Mammary epithelial cell (primary cell): ENCODE measurements at places on chromosomes 1 and 21.

GRCh38 chr1:151060007-151060656 is at the start of gene MLLT11:
Gene MLLT11, plus strand, starts transcription at chr1:151060397. Its CDS starts 6,828 bp downstream, at chr1:151067225.
- DNase-seq: peak; percentile 57

DNA sequence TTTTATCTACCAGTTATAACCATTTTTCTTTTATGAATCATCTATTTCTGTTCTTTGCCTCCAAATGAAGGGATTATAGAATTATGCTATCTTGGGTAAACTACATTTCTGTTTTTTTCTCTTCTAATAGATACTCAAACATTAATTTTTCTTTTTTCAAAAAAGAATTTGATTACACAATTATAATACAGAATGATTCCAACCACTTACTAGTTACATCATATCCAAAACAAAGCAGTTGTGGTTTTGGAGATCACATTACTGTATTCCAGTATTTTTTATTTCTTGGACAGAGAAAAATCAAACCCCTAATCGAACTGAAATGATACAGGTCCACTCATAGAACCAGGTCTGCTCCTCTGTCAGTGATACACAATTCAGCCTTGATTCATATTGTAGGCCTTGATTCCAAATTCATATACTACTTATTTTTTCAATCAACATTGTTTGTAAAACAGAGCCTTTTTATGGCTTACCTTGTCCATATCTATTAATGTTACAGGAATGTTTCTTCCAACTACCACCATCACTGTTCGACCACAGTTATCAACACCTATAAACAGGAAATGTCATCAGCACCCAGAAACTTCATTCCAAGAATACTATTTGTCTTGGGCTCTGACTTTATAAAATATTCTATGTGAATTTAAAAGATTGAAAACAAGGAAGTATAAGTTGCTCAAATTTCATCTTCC is 43.2 kb downstream of the GDAP2 start:
- peak; percentile 12 for DNase-seq

GRCh38 chr1:95221306-95221705 is 12.7 kb upstream of the RWDD3 start:
- no peak for DNase-seq

DNA sequence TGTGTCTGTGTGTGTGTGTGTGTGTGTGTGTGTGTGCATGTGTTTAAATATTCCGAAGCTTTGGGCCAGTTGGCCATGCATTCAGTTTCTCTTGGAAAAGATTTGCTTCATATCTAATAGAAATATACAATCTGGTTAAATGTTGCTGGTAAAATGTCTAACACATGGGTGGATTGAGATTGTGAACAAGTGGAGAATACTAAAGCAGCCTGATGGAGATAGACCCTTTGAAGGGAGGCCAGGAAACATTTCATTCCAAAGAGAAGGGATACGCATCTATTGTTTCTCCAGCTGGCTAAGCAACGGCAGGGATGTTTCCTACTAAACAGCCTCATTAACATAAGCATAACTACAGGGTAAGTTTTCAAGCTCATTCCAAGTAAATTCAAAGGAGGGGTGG is 257.5 kb upstream of the PTBP2 start:
- DNase-seq: no peak

GRCh38 chr1:62621907-62622306 is 24.6 kb downstream of the ANGPTL3 start:
- peak; percentile 81 for DNase-seq

DNA sequence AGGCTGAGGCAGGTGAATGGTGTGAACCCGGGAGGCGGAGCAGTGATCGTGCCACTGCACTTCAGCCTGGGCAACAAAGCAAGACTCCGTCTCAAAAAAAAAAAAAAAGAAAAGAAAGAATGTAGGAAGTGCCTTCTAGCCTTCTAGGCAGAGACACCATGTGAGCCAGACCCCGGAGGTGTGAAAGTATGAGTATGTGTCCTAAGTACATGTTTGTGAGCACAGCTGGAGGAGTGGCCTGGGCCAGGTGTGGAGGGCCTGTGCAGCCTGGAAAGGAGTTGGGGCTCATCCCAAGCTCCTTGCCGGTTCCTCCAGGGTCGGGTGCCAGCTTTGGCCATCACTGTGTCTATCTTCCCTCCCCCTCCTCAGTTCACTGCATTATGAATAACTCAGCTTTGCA is 13.0 kb downstream of the SOX13 start:
- DNase-seq: no peak

DNA sequence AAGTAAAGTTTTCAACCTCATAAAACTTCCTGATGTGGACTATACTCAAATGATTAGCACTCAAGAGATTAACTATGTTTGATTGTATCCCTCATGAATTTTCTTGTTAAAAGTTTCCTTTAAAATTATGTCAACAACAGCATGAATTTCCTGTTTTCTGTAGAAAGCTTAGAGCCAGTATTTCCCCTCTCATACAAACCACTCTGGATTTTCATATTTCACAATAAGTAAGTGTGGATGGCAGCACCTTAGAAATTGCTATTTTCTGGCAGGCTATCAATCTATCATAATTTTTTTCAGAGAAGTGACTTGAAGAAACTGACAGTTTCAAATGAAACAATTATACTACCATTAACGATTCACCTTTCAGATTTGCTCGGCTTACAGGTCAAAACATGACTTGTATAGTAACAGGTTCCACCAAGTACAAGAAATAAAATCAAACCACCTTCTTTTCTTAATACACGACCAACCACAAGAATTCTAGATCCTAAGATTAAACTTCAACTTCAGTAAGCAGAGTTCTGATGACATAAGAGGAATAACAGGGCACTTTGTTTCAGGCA is 20.8 kb downstream of the ELK4 start:
- DNase-seq: peak; percentile 83

DNA sequence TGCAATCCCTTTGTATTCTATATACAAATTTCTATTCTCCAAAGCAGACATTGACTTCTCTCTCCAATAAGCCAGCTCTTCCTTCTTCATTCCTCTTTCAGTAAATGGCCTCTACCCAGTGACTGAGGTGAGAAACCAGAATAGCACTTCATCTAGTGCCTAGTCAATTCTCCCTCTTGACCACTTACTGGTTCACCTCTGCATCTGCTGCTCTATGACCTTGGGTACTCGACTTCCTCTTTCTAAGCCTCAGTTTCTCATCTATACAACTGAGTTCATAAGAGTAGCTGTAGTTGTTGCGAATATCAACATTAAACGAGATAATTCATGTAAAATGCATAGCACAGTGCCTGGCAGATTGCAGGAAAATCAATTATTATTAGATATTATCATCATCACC is 12.4 kb downstream of the LYST start:
- DNase-seq: no peak

- DNase-seq: no peak
Observed at GRCh38 chr21:33125680-33126375, 55.9 kb downstream of the OLIG1 start.

GRCh38 chr1:25022361-25023189 is 92.5 kb upstream of the RUNX3 start:
- peak; percentile 97 for DNase-seq

- DNase-seq: no peak
Observed at GRCh38 chr1:66873111-66873510, 51.5 kb downstream of the DNAI4 start.

DNA sequence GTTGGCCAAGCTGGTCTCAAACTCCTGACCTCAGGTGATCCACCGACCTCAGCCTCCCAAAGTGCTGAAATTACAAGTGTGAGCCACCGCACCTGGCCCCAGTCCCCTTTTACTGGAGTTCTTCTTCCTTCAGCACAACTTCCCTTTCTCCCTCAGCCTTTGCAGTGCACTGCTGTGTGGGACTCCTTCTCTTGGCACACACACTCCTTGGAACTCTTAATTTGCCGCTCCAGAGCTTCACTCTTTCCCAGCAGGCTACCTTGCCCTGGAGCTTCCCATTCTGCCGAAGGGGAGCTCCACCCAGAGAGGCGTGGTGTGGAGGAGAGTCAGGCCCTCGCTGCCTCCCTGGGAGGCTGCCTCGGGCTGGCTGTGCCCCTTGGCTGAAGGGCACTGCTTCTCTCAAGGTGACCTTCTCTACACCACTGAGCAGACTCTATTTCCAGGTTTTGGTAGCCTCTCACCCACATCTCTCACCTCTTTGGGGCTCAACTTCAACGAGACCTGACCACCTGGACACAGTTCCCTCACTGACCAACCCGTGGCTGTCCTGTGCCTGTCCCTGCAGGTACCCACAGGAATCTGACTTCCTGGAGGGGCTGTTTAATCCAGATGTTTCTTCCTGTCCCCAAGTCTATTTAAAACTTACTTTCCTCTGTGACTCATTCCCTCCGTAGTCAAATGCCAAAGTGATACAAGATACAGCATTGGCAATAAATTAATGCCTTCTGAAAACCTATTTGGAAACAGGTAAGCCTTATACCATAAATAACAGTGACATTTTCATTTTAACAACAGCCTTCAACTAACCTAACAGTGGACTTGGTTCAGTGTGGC is 227.3 kb upstream of the KIAA0040 start:
- peak; percentile 2 for DNase-seq

DNA sequence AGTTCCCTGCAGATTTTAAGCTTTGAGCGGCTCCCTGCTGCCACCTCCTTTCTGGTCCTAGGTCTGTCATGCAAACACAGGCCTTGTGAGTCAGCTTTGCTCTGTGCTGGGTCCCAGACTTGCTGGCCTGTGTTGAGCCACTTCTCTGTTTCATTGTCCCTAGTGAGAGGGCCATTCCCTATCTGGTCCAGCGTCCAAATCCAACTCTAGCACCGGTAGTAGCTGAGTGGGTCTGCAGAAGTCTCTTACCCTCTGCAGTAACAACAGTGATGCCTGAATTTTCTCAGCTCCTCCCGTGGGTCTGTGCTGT is 5.8 kb downstream of the TTC22 start:
- no peak for DNase-seq

- no peak for DNase-seq
Observed at GRCh38 chr1:215416497-215416896, 150.6 kb upstream of the KCTD3 start.

DNA sequence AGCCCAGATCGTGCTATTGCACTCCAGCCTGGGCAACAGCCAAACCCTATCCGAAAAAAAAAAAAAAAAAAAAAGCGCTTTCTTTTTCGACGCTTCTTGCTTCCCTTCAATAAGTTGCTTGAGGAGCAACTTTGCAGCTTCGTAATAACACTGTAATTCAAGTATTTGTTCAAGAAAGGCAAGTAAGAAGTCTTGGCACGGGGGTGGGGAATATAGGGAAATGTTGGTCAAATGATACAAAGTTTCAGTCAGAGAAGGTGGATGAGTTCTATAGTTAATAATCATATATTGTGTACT is 871 bp upstream of the PSMA5 start:
- no peak for DNase-seq

- peak; percentile 78 for DNase-seq
Observed at GRCh38 chr1:37478451-37478881, 4.1 kb downstream of the ZC3H12A start.

GRCh38 chr1:226520640-226521355 is 27.8 kb upstream of the STUM start:
- no peak for DNase-seq

DNA sequence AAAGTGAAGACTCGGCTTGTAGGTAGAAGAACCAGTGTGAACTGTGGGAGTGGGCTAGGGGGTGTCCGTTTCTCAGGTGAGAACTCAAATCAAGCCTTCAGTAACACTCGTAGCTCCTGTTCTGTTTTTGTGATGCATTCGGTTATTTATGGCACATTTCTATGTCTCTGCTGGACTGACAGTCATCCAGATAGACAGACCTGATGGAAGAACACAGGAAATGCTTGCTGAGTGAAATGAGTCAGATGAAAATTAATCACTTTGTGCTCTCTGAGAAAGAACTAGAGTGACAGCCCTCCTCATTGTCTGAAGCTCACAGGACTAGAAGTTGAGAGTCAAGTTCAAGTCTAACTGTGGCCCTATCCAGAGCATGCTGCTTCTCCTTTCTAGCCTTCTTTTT is 360.1 kb upstream of the PLXNA2 start:
- peak; percentile 63 for DNase-seq

DNA sequence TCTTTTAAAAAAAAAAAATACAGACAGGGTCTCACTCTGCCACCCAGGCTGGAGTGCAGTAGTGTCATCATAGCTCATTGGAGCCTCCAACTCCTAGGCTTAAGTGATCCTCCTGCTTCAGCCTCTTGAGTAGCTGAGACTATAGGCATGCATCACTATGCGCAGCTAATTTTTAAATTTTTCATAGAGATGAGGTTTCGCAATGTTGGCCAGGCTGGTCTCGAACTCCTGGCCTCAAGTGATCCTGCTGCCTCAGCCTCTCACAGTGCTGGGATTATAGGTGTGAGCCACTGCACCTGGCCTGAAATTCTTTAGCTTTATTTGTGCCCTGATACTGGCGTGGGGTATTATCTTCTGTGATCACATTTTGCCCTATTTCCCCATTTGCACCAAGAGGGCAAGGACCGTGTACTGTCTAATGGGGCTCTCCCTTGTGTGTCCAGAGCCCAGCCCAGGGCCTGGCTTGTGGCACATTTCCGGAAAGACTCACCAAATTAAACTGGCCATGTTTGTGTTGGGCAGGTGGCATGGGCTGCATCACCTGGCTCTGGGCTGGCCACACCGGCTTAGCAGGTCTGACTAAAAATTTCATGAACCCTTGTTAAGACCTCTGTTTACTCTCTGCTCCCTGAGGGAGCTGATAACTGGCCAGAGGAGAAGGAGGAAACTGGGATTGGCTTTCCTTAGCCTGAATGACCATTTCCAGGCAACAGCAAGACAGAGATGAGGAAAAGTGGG is 32.2 kb downstream of the TRIM62 start:
- DNase-seq: no peak

DNA sequence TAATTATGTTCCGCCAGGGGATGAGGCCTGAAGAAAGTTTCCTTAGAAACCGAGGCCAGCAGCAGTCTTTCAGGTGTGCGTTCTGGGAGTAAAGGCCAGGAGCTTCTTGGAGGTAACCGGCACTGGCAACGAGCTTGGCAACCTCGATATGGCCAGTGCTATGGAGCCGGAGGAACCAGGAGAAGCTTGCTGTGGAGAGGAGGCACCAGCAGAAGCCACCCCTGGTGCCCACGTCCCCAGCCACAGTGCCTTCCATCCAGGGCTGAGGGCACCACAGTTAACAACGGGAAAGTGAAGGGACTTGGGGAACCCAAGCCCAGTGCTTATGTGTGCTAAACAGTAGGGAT is 41.5 kb upstream of the LIN9 start:
- no peak for DNase-seq

- peak; percentile 98 for DNase-seq
Observed at GRCh38 chr1:209398313-209398991, 185.1 kb upstream of the CAMK1G start.
